ENCODE measurements at places on chromosomes 12 and 14.

DNA sequence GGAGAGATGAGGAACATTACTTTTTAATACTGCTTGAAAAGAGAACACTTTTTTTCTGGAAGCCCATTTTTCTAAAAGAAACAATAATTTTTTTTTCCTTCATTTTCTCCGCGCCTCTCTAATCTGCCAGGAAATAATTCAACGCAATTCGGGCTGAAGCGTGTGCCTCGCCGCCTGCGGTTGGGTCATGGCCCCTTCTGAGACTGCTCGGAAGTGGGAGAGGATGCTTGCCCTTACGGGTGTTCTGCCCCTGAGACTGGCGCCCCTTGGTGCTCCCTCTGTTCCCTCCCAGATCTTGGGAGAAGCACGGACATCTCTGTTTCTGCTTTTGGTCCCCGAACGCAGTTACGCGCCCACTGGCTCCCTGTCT is 332 bp upstream of the TBC1D30 start:
- no peak for DNase-seq

- no peak for DNase-seq
Observed at GRCh38 chr14:35389315-35389667, 15.3 kb downstream of the NFKBIA start.

DNA sequence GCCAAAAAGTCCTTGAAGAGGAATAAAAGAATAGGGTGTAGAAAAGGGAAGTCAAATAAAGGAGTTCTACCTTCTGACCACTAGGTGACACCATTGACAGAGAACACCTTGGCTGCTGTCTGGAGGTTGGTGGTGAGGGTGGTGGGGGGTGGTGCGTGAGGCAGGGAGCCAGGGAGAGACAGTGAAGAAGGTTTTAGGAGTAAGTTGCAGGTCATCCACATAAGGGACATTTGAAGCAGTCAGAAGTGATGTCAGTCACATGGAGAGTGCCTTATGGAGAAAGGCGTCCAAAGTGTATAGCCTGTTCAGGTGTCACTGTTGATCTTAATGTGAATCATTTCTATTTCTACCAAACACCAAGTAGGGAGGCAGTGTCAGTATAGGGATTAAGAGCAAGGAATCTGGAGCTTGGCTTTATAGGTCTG is 279.3 kb upstream of the DDHD1 start:
- DNase-seq = no peak

DNA sequence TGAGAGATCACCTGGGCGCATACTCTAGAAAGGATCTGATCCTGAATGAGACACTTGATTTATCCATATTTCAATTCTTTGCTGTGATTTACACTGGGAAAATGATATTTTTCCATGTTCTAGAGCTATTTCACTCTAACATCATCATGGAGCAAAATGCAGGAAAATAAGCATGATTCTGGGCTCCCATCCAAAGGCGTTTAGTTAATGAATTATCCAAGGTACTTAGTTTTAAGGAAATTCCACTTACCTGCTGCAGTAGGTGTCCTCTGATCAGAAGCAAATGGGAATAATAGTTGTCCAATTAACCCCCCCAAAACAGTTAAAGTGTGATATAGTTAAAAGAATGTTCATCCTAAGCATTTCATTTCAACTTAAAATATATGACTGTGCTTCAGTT is 204.5 kb upstream of the PRKD1 start:
- no peak for DNase-seq

- no peak for DNase-seq
Observed at GRCh38 chr12:85441025-85441424, 161.0 kb downstream of the ALX1 start.

DNA sequence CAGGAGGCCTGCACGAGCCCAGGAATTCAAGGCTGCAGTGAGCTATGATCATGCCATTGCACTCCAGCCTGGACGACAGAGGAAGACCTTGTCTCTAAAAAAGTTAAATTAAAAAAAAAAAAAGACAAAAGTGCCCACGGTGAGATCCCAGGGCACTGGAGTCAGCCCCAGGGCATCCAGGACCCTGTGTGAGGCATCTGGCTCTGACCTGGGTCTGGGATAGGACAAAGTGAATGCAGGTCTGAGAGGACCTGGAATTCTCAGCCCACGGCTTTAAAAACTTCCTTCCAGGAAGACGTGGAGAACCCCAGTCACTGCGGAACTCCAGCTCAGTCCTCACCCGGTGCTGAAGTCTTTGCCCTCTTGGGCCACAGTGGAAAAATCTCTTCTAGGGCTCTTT is 33.1 kb downstream of the PHETA1 start:
- DNase-seq = no peak

- no peak for DNase-seq
Observed at GRCh38 chr14:69154779-69155178, 1.9 kb upstream of the DCAF5 start.

GRCh38 chr14:94341656-94342333 is 18.7 kb upstream of the SERPINA6 start:
- no peak for DNase-seq

DNA sequence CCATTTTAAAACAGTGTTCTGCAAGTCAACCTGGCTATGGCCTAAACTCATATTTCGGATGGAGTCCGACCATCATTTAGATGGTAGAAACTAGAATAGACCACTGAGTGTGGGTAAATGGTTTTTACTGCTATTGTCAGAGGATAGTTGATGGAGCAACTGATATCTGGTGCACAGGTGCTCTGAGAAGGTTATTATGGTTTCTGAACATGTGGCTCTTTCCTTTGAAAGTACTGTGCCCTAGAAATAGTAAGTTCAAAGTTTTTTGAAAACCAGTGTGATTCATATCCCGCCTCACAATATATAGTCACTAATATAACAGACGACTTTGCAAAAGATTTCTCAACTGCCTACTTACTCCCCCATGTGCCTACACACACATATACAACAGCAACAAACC is 64.4 kb upstream of the BTG1 start:
- DNase-seq = no peak

GRCh38 chr14:104707608-104708595 is 16.1 kb upstream of the ADSS1 start:
- DNase-seq = no peak

- DNase-seq = no peak
Observed at GRCh38 chr14:66119606-66120231, 366.5 kb upstream of the CCDC196 start.

GRCh38 chr12:48334808-48335207 is 15.9 kb downstream of the ZNF641 start:
- peak; percentile 12 for DNase-seq

DNA sequence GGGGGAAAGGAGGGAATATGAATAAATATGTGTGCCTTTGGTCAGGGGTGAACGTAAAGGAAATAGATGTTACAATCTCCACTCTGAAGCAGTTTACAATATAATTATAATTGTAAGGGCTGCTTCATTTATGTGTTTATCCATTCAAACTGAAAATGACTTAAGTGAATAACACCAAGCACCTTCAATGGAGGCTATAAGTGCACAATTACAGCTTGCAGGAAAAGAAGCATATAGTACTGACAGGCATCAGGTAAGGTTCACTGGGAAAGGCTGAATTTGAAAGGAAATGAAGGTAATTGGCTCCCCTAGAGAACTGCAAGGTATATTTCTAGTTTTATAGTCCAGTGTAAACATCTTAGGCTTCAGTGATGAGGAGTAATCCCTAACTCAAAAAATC is 192.7 kb downstream of the STXBP6 start:
- no peak for DNase-seq

DNA sequence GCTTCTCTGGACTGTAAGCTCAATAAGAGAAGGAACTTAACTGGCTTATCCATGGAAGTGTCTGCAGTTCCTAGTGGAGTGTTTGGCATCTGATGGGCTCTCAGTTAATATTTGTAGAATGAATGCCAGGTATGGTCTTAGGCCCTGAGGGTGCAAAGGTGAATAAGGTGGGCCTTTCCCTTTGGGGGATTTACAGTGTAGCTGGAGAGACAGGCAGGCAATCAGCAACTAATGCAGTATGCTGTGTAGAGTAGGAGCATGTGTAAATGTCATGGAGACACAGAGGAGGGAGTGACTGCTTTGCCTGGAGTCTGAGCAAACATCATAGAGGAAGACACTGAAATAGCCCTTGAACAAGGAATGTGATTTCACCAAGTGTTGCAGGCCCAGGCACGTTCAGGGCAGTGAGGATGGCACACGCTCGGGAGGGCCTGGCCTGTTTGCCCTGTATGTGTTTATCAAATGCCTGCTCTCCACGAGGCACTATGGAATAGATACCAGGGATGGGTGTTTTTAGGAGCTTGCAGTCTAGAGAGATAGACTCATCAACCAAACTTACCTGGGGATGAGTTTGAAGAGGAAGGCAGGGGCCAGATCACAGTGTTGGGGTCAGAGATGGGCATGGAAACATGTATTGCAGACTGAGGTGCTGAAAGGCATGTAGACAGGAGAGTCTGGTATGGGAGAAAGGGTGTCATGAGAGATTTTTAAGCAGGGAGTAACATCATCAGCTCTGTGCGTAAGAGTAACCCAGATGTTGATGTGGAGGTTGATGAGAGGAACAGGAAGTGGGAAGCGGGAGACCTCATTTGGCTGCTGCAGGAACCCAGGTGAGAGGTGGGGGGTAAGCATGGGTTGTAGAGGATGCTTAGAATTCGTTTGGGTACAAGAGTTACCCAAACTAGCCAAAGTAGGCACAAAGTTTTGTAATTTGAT is 54.1 kb downstream of the PLXNC1 start:
- no peak for DNase-seq

- peak; percentile 14 for DNase-seq
Observed at GRCh38 chr12:2853626-2854025, 3.2 kb downstream of the TEX52 start.

DNA sequence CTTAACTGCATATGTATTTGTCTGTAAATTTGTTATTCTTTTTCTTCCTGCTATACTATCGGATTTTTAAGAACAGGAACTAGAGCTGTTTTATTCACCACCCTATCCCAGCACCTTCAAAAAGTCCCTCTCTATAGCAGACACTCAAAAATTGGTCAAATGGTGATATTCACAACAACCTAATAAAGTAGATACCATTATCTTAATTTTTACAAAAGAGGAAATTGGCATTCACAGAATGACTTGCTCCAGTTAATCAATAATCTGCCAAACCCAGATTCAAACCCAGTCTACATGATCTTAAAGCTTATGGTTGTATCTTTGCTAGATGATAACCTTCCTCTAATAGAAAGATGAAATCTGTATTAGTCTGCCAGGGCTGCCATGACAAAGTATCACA is 426.6 kb downstream of the EGLN3 start:
- no peak for DNase-seq

DNA sequence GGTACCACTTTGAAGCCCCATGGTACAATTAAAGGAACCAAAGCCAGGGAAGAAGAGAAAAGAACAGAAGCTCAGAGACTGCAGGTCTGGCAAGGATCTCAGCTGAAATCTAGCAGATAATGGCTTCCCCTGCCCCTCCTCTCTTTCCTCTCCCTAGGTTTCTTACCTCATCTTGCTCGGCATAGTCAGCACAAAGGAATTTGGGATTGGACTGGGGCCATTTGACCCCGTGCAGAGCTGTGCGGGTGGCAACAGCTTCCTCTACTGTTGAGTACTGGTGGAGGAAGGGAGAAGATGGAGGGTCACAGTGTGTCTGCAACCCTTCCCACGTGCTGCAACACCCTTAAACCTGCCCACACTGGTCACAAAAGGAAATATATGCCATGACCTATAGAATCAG is 4.7 kb upstream of the CDH24 start:
- no peak for DNase-seq

DNA sequence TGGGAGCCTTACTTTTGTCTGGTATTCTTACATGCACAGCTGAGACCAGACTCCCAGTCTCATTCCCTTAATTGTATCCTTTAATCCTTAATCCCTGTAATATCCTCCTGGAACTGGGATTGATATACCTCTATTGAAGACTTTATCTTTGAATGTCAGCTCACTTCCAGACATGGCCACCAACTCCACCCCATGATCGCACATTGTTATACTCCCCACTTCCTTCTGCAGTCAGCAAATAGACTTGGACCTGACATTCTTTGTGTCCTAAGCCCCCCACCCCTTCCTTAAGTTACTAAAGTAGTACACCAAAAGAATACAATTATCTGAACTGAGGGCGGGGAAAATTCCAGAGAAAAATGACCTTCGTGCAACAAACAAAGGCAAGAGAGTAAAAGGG is 8.6 kb upstream of the OSBPL8 start:
- no peak for DNase-seq

- DNase-seq = no peak
Observed at GRCh38 chr12:19641235-19642080, 202.2 kb downstream of the AEBP2 start.

- no peak for DNase-seq
Observed at GRCh38 chr12:77202457-77203060, 137.2 kb upstream of the E2F7 start.

GRCh38 chr12:81147292-81147919 is 69.5 kb downstream of the ACSS3 start:
- no peak for DNase-seq

GRCh38 chr12:88310069-88310468 is 168.0 kb downstream of the TMTC3 start:
- DNase-seq = no peak
